ENCODE measurements at places on chromosomes 4 and X. TPM values are rescaled to one million over a fixed set of nuclear protein-coding genes. Genes with fewer than 3 reads are reported as not detected.

DNA sequence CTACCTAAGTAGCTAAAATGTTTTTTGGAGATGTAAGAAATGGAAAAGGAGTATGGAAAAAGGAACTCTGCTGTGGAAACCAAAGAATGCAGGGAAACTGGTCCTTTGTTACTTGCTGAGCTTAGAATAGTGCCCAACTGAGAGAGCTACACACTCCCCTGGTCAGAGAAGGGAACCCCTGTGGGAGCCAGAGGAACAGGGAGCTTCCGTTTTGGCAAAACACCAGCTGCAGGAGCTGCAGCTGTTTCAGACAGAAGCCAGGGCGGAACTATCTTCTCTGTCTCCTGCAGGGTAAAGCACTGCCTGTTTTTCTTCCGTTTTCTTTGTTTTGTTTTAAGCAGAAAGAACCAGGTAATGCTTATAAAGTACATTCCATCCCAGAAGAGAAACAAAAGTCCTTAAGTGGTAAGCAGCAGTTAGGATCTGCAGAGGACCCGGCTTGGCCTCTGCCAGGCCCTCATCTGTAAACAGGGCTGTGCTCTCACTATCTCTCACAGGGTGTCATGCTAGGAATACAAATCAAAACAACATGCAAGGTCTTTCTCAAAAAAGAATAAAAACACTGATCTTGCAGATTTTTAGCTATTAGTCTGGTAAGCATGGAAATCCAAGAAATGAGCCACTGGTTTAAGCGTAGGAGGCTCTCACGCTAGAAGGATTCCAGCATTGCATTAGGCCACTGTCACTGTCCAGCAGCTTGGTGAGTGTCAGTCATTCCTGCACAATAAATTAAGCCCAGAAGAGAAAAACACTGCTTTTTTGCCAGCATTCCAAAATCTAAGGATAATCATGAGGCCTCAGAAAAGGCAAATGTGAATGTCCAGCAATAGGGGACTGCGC is 76.1 kb downstream of the CHST7 start:
- no peak for DNase-seq

RADX gene
- total RNA-seq = 1.4 TPM

GRCh38 chr4:5780831-5781480 is 70.0 kb downstream of the EVC start:
- DNase-seq = no peak

PRRG3 gene
- total RNA-seq = not detected

GRCh38 chr4:21184788-21185187 is 484.5 kb downstream of the PACRGL start:
- no peak for DNase-seq

GRCh38 chr4:15270201-15270600 is 157.6 kb upstream of the C1QTNF7 start:
- no peak for DNase-seq

DNA sequence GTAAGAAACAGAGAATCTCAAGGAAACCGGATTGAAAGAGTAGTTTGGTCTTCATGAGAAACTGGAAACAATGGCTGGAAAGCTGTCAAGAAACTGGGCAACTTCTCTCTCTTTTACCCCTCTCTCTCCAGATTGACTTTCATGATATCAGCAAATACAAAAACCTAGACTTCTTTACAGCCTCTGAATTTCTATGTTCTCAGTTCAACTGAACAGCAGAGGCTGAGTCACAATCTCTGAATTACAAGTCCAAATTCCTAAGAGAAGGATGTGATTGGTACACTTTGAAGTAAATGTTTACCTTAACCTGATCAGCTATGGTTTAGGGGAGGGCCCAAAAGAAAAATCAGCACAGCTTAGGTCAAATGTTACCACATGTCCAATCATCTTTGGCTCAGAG is 974.9 kb downstream of the RPA4 start:
- no peak for DNase-seq

DNA sequence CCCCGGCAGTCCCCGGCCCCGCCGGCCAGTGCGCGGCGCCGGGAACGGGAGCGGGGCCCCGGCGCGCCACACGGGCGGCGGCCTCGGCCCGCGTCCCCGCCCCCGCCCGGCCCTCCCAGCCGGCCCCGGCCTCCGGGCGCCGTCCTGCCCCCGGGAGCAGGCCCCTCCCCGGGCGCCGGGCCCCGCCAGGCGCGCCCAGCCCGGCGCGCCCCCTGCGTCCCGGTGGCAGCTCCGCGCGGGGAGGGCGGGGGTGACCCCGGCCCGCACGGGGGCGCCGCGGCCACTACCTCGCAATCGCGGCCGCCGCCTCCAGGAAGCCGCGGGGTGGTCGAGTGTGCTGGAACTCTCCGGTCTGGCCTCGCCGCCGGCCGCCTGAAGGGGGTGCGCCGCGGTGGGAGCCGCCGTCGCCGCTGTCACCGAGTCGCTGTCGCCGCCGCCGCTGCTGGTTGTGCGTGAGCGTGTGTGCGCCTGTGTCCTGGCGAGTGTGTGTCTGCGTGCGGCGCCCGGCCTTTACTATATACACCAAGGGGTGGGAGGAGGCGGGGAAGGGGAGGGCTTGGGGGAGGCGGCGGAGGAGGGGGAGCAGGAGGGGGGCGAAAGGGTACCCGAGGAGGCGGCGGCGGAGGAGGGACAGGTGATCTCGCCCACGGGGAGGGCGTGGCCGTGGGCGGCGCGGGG is at the start of gene RAI2:
Gene RAI2, minus strand, starts transcription at position 488 of the 678 bp plus-strand sequence. CDS start 59,288 bp downstream, outside the sequence.
- no peak for DNase-seq

MXRA5 gene
- 0.07 TPM for total RNA-seq

- no peak for DNase-seq
These were observed 158.8 kb downstream of the CAMK2D start for GRCh38 chr4:113602646-113603228.

- no peak for DNase-seq
These were observed 84.2 kb downstream of the BCOR start for GRCh38 chrX:40013266-40014195.

- DNase-seq = no peak
These were observed 1.2 kb upstream of the TAPT1 start for GRCh38 chr4:16227462-16227868.

- no peak for DNase-seq
These were observed 12.6 kb downstream of the RUFY3 start for GRCh38 chr4:70734168-70734954.

DNA sequence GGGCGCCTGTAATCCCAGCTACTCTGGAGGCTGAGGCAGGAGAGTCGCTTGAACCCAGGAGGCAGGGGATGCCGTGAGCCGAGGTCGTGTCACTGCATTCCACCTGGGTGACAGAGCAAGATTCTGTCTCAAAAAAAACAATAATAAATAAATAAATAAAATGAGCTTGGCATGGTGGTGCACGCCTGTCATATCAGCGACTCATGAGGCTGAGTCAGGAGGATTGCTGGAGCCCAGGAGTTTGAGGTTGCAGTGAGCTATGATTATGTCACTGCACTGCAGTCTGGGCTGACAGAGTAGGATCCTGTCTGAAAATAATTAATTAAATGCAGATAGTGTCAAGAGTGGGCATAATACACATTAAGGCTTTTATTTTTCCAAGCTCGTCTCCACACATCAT is 77.5 kb downstream of the DHRSX start:
- no peak for DNase-seq

- DNase-seq = no peak
These were observed 446 bp upstream of the UBE2A start for GRCh38 chrX:119573840-119574393.

DNA sequence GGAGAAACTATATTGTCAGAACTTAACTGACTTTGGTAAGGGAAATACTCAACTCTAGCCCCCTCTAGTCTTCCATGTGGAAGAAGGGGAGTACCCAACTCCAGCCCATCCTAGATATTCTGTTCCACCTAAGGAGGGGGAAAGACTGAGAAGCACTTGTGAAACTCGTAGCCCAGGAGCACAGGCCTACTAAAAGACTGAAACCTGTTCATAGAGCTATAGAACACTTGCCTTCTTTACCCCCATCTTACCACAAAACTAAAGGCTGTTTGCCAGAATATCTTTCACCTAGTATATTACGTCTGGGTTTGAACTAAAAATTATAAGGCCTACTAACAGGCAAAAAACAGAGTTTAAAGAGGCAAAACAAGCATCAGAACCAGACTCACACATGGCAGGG is 15.5 kb downstream of the CLDN22 start:
- no peak for DNase-seq

GRCh38 chr4:77994194-77994721 is 62.9 kb upstream of the FRAS1 start:
- DNase-seq = no peak

DNA sequence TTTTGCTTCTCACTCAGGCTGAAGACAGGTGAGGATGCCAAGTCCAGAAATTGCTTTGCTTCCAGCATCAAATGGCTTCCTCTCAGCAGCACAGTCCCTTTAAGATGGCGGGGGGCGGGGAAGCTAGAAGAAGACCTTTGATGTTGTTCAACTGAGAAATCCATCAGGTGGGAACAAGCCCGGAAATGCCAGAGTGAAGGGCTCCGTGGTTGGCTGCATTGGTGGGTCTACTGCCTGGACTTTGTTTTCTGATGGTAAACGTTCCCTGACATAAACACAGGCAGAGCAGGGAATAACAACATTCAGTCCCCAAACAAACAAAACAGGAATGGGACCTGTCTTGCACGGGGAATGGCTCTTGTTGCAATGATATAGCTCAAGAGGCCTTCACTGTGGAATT is 37.3 kb downstream of the APLN start:
- no peak for DNase-seq

GRCh38 chrX:68420559-68420958 is 12.7 kb downstream of the OPHN1 start:
- no peak for DNase-seq

ELOVL6 gene
- 27.6 TPM for total RNA-seq

GPR82 gene
- not detected for total RNA-seq

DNA sequence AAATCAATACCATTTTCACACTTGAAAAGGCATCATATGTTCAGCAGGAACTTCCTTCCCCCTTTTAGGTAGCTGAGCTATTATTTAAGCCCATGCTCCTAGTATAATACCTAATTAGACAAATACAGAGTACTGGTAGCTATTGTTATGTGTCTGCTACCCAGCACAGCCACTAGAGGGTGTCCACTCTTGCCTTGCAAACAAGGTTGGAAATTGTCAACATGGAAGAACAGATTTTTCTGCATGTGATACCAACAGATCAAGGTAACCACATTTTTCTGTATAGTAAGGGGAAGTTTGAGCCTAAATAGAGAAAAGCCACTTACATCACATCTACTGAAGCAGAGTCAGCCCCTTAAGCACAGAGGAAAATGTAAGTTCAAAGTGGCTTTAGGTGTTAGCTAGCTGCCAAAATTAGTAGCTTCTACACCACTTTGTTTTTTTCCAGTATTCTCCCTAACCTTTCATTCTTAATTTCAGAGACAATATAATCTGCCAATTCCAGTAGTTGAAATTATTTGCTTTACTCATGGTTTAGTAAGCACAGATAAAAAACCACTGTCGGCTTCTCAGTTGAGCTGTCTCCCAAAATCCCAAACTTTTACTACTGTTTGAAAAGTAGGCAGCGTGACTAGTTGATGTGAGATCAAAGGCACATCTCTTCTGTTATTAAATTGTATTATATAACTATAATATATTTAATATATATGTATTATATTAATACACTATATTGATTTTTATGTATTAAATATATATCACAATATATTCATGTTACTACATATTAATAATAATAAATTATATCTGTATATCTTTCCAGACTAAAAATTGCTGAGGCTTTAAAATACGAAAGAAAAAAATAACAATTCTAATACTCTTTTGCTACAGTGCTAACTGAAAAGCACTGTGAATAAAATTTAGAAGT is 38.2 kb downstream of the EDNRA start:
- peak; percentile 29 for DNase-seq

GATA1 gene
- total RNA-seq = not detected

GRCh38 chr4:8307121-8307520 is 37.6 kb downstream of the HTRA3 start:
- no peak for DNase-seq

PCDH19 gene
- 0.22 TPM for total RNA-seq

GRCh38 chrX:24661292-24661691 is 14.1 kb upstream of the PCYT1B start:
- DNase-seq = no peak

DNA sequence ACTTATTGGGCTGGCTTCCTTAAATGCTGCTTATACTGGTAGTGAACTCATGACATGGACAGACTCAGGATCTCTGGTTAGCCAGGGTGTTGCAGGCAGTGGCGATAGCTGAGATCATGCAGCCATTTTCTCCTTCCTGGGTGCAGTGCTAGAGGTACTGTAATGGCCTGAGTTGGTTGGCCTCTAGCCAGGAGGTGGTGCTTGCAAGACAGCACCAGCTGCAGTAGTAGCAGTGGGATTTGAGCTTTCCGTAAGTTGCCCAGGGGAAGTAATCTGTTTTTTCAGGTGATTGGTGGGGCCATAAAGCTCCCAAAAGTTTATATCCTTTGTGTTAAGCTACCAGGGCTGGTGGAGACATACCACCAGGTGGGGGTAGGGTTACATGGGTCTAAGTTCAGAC is 45.1 kb upstream of the AADAT start:
- no peak for DNase-seq

DNA sequence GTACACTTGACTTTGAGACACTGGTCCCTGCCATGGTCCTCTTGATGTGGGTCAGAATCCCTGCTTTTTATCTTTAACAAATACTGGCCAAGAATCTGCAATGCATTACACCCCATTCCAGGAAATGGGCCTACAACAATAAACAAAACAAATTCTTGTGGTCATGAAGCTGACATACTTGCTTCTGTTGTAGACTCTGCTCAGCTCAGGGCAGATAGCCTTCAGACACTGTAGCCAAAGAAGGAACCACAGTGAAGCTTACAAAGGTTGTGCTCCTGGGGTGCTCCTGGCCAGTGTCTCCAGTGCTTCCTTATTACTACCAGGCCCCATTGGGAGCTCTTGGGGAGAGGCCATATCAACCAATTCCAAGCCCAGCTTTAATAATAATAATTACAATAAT is 21.8 kb downstream of the KIAA1210 start:
- no peak for DNase-seq

DNA sequence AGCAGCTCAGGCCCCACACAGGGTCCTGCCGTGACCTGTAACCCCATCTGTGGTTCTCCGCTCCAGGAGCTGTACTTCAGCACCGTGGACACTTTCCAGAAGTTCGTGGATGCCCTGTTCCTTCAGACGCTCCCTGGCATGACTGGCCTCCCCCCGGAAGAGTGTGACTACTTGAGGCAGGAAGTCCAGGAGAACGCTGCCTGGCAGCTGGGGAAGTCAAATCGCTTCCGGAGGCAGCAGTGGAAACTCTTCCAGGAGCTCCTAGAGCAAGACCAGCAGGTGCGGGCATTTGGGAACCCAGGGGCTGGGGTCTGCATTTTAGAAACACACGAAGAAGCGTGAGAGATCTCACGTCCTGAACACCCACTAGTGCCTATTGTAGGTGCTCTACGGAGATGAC is 72.5 kb downstream of the EVC start:
- DNase-seq = no peak

- no peak for DNase-seq
These were observed 73.3 kb downstream of the PSAPL1 start for GRCh38 chr4:7361280-7361895.

- DNase-seq = no peak
These were observed 85.3 kb upstream of the TLL1 start for GRCh38 chr4:165787516-165788274.

- DNase-seq = no peak
These were observed 5.5 kb upstream of the FAM47E start for GRCh38 chr4:76246025-76246424.

Data from epithelial cell of proximal tubule (primary cell).